Pancreas (tissue), 10 donors: ENCODE measurements at places on chromosomes 1 and 21.
A peak's percentile ranks its signal among the peaks of the same experiment; 100 is the strongest.

GRCh38 chr1:170010443-170010842 is 64.1 kb downstream of the KIFAP3 start:
- peak; percentile 2 for DNase-seq

- DNase-seq: no peak
Measured at GRCh38 chr21:29184037-29184436, 53.6 kb downstream of the MAP3K7CL start.

DNA sequence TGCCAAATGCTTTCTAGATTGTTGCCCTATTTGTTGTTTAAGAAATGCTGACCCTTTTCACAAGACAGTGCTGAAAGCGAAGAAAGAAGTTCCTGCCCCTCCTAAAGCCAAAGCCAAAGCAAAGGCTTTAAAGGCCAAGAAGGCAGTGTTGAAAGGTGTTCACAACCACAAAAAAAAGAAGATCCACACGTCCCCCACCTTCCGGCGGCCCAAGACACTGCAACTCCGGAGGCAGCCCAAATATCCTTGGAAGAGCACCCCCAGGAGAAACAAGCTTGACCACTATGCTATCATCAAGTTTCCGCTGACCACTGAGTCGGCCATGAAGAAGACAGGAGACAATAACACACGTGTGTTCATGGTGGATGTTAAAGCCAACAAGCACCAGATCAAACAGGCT is 55.7 kb downstream of the PSMG1 start:
- DNase-seq: no peak

- peak; percentile 61 for DNase-seq
Measured at GRCh38 chr1:15106608-15107007, 46.9 kb upstream of the TMEM51 start.

DNA sequence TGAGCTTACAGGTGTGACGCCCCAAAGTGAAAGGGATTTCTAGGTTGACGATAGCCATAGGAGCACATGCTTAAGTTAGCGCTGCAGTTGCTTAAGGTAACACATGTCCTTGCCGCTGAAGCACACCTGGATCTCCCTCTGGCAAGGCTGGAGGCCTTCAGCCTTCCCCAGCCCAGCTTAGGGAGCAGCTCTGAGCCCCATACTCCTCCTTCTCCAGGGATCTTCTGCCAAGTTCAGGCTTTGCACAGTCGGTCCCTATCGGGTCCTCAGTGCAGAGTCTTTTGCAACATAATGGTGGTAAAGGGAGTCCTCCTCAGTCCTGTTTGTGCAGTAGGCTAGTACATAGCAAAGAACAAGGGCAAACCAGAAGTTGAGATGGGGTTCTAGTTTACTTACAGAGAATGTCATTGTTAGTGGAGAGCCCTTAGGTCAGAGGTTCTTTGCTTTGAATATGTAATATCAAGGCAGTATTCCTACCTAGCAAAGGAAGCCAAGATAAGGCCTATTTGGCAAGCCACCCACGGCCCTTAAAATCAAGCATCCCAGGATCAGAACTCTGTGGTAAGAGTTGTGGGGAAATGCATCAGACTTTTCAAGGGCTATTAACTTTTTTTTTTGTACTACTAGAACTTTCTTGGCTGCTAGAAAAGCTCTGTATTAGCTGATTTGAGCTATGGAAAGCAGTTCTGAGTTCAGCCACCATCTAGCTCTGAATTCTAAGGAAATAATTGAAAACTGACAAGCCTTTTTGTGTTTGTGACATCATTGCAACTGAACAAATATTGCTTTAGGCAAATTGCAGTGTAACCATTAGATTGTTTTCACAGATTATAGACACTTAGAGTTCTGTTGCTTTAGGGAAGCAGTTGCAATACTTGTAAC is 1.4 kb downstream of the EVA1C start:
- DNase-seq: no peak

GRCh38 chr1:212203630-212204029 is 81.6 kb upstream of the PPP2R5A start:
- DNase-seq: no peak

DNA sequence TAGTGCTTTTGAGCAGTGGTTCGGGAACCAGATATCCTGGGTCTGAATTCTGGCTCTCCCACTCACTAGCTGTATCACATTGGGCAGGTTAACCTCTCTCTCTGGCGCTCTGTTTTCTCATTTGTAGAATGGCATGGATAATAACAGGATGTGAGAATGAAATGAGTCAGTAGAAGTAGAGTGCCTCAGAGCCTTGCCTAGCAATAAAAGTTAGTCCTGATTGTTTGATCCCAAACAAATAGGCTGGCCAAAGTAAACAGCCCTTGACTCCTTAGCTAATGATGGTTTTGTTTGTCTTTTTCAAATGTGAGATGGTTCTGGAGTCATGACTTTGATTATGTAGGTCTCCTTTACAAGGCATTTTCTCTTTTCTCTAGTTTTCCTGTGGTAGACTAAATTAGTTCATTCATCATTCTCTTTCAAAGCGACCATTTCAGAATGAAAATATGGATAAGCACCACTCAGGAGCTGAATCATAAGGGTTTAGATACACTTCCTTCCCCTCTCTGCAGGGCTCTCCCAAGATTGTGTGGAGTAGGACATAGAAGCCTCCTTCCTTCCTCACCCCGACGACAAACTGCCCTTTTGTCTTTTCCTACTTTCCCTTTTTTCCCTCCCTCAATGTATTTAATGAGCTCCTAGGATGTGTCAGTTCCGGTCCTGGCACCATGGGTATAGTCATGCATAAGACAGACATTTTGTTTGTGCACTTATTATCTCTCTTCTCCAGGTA is 23.1 kb downstream of the KIAA0040 start:
- DNase-seq: no peak

DNA sequence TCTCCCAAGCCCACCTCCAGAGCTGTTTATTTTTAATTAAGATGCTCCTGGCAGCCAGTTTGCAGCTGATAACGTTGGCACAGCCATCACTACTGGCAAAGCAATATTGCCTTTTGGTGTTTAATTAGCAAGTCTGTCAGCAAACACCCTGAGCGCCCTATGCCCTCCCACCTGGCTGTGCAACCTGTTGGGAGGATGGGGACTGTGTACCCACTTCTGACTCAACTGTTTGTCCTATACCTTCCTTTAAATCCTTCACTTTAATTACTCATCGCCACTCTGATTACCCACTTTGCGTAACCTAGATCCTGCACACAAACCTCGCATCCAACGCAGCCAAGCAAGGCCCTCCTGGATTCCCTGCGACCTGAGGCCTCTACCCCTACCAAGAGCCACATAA is 67.1 kb downstream of the BCAR3 start:
- DNase-seq: no peak

GRCh38 chr21:16583556-16583955 is 853.8 kb downstream of the USP25 start:
- DNase-seq: no peak

GRCh38 chr1:197307551-197307950 is 39.5 kb downstream of the CRB1 start:
- no peak for DNase-seq

- DNase-seq: no peak
Measured at GRCh38 chr1:44853201-44853600, 10.1 kb upstream of the PTCH2 start.

DNA sequence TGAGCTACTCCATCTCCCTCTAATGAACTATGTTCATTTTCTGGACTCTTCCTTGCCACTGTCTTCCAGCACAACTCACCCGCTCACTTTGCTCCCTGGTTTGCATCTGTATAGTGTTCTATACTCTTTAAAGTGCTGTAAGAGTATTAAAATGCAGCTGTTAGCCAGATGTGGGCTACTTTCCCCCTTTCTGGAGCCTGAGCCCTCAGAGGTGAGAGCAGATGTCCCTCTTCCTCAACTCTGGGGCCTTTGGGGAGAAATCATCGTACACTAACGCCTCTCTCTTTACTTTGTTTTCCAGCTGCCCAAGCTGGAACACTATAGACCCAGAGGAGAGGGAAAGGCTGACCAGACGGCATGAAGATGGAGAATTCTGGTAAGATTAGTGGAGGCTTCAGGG is 39.4 kb downstream of the CAPN2 start:
- no peak for DNase-seq

GRCh38 chr1:166612886-166613285 is 226.4 kb upstream of the POGK start:
- DNase-seq: no peak

GRCh38 chr1:232912845-232913580 is 37.4 kb upstream of the NTPCR start:
- no peak for DNase-seq

GRCh38 chr1:222739465-222739864 is 2.5 kb downstream of the FAM177B start:
- no peak for DNase-seq

DNA sequence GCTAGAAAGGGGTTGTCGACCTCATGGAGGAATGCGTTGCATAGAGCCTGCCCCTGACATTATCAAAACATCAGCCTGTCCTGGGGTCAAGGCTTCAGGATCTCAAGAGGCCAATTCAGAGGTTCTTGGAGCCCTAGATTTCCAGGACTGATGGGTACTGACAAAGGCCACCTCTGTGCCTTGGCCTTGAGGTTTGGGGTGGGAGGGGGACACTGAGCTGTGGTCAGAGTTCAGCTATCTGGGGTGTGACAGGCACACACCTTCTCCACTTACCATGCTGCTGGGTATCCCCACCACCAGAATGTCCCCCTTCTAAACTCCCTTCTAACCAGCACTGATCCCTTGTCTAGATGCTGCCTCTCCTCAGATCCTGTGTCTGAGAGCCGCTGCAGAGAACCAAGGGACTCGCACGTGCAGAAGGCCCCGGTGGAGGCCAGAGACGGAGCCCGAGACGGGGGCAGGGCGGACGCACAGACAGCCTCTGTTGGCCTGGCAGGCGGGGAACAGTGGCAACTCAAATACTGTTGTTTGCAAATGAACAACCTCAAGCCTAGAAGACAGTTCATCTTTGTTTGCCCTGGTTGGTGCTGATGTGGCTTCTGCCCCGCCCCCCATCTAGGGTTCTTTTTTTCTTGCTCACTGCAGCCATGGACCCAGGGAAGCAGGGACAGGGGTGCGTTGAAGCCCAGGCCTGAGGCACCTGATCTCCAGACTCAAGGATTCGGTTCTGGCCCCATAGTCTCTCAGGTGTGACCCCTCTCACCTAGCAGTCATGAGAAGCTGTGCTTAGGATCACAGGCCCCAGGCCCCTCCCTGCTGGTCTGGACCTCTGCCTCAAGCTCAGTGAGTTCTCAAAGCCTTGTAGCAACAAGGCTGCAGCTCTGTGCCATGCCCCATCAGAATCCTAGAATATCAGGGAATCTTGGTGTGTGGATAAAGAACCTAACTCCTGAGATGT is 28.1 kb upstream of the CSF1 start:
- no peak for DNase-seq

DNA sequence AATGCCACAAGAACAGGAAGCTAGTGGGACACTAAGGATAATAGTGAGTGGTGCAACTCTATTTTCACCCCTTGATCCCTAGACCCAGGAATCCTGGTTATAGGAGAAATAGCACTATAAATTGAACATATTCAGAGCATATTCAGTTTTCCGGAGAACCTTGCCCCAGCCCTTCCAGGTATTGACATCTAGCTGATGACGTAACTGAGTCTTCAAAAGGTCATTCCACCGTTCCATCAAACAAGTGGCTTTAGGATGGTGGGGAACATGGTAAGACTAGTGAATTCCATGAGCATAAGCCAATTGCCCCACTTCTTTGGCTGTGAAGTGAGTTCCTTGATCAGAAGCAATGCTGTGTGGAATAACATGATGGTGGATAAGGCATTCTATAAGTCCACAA is 2.9 kb downstream of the MROH9 start:
- no peak for DNase-seq

DNA sequence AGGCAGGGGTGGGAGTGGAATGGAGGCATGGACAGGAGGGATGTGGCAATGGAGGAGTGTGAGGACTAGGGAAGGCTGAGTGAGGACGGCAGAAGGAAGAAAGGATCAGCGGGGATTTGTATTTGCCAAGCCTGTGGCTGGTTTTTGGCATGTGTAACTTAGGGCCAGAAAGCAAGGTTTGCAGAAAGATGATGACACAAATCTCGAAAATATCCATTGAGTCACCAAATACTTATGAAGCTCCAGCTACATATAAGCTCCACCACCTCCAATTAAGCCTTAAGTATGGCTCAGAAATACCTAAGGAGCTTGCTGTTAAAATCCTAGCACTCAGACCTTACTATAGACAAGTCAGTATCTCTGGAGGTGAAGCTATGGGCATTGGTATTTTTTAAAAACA is 90.1 kb downstream of the OMA1 start:
- no peak for DNase-seq

GRCh38 chr1:47906527-47907176 is 90.5 kb downstream of the TRABD2B start:
- DNase-seq: no peak

DNA sequence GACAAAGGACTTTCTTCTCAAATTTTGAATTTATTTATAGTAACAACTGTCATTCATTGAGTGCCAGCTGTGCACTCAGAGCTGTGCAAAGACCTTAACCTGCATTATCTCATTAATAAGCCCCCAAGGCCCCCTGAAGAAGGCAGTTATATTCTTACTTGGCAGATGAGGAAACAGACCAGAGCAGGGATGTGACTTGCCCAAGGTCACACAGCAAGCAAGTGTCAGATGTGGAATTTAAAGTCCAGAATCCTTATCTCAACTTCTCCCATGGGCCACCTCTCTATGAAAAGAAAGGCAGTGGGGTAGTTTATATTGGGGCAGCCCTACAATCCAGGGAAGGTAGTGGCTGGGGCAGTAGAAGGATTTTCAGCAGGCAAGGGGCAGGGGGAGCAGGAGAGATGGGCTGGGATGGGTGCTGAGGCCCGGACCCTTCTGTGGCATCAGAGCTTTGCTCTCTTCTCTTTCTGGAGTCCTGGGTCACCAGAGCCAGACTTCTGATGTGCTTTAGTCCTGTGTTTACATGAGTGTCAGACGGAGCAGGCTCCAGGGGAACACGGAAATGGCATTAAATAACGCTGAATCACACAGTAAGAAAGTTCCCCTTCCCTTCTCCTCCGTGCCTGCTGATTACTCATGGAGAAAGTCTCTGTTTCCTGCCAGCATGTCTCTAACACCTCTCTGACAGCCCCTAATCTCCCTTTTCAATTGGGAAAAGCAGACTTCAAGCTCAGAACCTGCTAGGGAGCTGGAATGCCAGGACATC is 39.5 kb downstream of the EPHB2 start:
- peak; percentile 16 for DNase-seq

- DNase-seq: no peak
Measured at GRCh38 chr1:110125810-110126209, 13.6 kb downstream of the UBL4B start.

DNA sequence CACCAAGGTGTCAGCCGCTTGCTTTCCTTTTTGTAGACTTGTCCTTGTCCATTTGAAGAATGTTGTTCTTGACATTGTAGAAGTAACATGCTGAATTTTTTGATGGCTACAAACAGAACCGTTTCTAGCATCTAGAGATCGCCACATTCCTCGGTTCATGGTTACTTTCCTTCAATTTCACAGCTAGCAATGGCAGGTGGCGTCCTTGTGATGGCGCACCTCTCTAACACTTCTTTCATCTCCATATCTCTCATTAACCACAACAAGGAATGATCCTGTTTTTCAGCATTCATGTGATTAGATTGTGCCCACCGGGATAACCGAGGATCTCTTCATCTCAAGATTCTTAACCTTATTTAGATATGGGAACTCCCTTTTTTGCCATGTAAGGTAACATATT is 2129.8 kb downstream of the NCAM2 start:
- no peak for DNase-seq
